ENCODE measurements at places on chromosomes 5 and 9.

- no peak for DNase-seq
Measured at GRCh38 chr9:123191260-123191659, 77.1 kb downstream of the STRBP start.

- DNase-seq = no peak
Measured at GRCh38 chr5:27083449-27084415, 45.3 kb upstream of the CDH9 start.

GRCh38 chr9:134730011-134730760, 88.6 kb downstream of the COL5A1 start:
- no peak for DNase-seq

DNA sequence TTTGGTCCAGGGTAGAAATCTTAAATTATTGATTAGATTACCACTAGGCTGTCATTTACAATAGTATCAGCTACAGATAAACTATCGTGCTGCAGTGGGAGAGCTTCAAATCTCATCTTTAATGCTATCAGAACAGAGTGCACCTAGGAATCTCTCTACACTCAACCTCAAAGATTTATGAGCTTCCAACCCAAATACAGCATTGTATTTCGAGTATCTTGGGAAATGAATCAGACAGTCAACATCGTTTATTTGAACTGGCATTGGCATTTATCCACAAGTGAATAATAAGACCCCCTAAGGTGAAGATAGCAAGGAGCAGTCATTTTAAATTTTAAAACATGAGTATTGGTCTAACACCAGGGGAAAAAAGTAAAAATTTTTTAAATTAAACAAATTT, 1203.2 kb downstream of the CDH12 start:
- DNase-seq = no peak

DNA sequence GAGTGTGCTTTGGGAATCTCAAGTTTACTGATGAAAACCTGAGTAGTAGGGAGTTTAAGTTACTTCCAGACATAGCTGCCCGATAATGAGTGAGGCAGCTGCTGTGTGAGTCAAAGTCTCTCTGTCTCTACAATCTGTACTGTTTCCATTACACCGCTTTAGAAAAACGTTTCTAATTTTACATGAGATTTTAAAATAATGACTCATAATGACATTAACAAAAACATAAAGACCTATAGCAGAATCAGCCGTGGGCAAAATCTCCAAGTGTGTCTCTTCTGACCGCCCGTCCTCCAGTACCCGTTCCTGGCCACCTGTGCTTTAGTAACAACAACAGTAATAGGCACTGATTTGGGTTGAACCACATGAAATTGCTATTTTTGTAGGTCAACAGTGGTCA, 69.6 kb upstream of the PRRC1 start:
- DNase-seq = peak; percentile 48

DNA sequence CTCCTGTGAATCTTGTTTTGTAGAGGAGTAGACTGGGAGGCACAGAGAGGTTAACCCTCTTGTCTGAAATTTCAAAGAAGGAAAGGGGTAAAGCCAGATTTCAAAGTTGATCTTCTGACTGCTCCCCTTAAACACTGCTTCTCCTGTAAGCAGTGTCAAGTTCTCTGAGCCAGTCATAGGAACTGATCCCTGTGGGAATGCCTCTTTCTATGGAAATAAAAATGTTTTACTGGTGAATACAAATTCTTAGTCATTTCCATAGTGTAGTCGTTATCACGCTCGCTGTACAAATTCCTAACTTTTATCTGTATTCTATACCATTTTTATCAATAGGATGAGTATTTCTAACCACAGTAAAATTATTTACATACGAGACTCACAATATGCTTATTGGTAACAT, 66.3 kb upstream of the PRRC1 start:
- no peak for DNase-seq

All from osteoblast (primary cell).